ENCODE measurements at places on chromosomes 7 and 10.

- no peak for DNase-seq
Observed at GRCh38 chr7:116561697-116562483, 37.1 kb downstream of the CAV1 start.

- DNase-seq: peak; percentile 47
Observed at GRCh38 chr10:132915411-132915810, 27.0 kb downstream of the CFAP46 start.

GRCh38 chr7:158991824-158992621 lies 135.7 kb downstream of the DYNC2I1 start:
- DNase-seq: no peak

DNA sequence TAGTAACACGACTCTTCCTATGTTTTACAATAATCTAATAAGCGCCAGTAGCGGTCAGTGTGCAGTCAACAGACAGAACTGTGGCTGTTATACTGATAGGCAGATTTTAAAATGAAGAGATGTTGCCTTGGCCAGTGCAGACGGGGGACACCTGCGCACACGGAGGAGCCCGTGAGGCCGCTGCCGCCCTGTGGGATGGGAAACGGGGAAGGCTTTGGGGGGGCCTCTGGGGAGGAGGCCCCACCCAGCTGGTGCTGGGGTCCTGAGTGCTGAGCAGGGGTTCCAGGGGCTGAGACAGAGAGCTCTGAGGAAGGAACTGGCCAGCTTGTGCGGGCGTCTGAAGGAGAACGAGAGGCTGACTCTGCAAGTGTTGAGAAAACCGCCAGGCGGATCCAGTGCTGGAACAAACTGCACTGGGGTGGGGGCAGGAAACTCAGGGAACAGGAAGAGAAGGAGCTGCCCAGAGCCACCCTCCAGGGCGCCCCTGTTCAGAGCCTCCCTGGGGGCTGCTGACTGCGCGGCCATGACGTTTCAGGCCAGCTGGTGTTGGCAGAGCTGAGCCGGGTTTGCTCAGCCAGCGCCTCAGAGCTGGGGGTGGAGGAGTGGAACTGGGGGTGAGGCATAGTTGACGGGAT lies 426.4 kb downstream of the TCERG1L start:
- DNase-seq: no peak

- no peak for DNase-seq
Observed at GRCh38 chr10:95559471-95559870, 1.7 kb downstream of the SORBS1 start.

DNA sequence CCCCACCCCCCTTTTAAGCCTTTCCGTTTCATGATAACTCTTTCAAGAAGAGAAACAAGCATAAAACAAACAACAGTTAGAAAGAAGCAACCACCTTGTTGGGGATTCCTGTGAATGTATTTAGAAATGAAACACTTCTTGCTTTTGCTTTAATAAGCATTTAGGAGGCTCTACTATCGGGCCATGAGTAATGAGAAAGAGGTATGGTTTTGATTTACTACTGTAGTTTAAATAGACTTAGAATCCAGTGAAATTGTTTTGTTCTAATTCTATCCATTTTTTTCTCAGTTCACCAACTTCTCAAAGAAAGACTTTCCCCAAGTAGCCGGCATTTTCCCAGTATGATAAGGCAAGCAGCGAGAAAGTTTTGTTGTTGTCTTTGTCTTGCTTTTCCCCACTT lies 168.7 kb upstream of the HABP2 start:
- no peak for DNase-seq

DNA sequence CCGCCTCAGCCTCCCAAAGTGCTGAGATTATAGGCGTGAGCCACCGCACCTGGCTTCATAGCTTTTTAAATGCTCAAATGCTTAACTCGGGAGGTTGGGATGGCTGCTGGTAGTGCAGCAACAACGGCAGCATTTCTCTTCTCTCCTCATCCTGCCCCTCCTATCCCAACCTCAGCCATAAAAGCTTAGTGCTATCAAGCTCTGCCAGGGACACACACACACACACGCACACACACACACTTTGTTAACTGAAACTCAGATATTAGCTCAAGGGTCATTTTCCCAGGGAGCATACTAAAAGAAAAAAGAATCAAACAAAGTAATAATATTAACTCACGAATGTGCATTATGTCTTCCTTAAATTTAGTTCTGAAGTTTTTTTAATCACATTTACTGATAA lies 63.0 kb upstream of the HPS1 start:
- no peak for DNase-seq

GRCh38 chr7:124536156-124536762 lies 229.3 kb downstream of the GPR37 start:
- DNase-seq: no peak

GRCh38 chr10:100978901-100979195 lies 8.4 kb downstream of the MRPL43 start:
- DNase-seq: no peak

DNA sequence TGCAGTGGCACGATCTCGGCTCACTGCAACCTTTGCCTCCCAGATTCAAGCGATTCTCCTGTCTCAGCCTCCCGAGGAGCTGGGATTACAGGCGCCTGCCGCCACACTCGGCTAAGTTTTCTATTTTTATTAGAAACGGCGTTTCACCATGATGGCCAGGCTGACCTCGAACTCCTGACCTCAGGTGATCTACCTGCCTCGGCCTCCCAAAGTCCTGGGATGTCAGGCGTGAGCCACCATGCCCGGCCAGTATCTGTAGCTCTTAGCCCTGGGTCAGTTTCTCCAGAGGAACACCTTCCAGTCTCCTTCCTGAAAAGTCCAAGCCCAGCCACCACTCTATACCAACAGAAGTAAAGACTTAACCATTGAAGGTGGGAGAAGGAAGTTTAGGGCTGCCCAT lies 15.2 kb upstream of the ZKSCAN1 start:
- DNase-seq: no peak

DNA sequence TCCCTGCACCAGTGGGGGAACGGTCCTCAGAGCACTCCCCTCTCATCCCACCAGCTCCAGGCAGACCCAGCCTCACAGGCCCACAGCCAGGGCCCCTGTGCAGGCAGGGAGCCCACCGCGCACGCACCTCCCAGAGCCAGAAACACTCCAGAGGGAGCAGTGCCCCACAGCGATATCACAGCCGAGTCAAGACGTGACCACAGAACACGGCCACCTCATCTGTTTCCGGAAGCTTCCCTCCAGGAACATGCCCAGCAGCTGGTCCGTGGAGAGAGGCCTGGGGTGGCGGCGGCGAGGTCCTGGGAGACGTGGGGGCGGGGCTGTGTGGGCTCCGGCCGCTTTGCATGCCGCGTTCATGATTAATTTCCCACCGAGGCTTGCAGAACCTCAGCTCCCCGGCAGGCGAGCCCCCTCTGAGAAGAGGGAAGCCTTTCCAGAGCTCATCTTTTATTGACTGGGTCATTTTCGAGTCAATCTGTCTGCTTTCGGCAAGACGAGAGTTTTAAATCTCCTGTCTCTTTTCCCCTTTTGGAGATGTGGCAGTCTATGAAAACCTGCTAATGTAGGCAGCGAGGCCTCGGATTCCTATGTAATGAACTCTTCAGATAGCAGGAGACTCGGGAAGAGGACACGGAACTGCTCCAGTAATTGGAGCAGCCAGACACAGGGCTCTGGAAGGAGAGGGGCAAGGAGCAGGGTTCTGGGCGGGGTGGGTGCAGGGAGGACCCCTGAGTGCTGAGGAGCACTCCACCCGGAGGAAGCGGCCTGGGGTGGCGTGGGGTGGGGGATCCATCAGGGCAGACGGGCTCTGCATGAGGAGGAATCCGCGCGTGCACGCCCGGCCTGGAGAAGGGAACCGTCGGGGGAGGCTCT lies 242.8 kb downstream of the ELFN1 start:
- DNase-seq: no peak

GRCh38 chr7:133854739-133855138 lies 272.4 kb upstream of the LRGUK start:
- no peak for DNase-seq

GRCh38 chr10:93368210-93368609 lies 113.9 kb downstream of the MYOF start:
- no peak for DNase-seq

DNA sequence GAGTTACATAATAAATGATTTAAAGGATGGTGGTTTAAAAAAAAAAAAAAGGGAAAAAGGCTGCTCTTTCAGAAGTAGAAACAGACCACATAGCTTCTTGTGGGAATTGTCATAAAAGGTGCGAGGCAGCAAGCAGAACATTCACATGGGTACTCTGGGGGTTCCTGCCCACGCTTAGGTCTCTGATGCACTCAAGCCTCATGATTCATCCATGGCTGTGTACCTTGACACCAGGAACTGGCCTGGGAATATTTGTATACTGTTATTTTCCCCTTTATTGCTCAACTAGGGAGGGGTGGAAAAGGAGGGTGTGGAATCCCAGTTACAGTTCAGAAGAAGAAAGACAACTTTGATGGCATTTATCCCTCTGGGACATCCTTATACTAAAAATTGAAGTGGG lies 4.0 kb downstream of the PON2 start:
- no peak for DNase-seq

GRCh38 chr7:140390466-140391190 lies 7.7 kb downstream of the SLC37A3 start:
- no peak for DNase-seq

DNA sequence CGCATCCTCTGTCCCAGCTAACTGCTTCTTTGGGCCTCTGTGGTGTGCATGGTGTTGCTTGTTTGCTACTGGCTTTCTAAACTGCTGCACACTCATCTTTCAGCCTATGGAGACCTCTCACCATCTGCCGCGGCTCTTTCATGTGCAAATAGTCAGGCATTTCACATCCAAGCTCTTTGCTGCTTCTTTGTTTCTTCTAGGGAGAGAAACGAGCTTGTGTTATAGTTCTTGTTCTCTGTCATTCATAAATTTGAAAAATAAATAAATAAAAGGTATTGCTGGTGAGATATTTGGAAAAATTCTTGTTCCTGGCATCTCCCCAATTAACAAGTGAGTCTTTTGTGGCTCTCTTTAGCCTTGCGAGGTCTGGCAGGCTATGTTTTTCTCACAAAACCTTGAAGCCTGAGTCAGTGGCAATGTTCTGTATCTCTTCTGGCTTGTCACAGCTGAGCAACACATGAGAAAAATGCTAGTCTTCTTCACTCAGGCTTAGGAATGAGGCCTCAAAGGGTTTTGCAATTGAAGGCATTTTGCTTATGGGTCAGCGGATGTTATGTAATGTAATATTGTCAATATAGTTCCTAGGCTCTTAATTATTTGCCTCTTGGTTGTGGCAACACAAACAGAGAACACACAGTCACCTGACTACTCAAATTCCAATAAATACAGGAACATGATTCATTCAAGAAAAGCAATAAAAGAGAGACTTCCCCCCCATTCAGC lies 274.0 kb downstream of the FRMD4A start:
- no peak for DNase-seq

DNA sequence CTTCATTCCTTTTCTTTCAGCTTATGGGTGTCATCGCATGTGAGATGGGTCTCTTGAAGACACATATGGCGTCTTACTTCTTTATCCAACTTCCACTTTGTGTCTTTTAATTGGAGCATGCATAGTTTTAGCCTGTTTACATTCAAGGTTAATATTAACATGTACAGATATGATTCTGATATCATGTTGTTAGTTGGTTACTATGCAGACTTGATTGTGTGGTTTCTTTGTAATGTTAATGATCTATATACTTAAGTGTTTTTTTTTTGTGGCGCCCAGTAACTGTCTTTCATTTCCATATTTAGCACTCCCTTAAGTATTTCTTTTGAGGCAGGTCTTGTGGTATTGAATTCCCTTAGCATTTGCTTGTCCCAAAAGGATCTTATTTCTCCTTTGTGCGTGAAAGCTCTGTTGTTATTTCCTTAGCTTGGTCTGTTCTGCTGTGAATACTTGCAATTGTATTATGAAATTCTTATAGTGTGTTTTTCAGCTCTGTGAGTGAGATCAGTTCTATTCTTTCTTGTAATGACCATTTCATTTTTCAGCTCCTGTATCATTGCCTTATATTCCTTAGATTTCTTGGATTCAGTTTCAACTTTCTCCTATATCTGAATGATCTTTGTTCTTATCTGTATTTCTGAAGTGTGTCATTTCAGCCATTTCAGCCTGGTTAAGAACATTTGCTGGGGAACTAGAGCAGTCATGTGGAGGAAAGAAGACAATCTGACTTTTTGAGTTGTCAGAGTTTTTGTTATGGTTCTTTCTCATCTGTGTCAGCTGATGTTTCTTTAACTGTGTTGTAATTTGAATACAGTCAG lies 88.4 kb downstream of the ABCA13 start:
- no peak for DNase-seq

GRCh38 chr10:86732771-86733170 lies 23.6 kb upstream of the BMPR1A start:
- no peak for DNase-seq

DNA sequence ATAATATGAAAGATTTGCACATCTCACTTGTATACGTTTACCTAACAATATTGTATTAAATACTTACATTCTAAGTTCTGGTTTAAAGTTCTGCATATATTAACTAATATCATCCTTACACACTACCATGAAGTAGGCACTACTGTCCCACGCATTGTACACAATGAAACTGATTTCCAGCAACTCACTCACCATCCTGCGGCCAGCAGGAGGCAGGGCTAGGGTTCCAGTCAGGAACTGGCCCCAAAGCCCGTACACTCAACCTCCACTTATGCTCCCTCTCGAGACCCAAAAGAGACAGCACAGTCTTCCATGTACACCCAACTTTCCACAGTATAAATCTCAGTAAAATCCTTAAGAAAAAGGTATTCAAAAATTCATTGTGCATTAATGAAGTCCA lies 41.4 kb downstream of the GRID1 start:
- no peak for DNase-seq

DNA sequence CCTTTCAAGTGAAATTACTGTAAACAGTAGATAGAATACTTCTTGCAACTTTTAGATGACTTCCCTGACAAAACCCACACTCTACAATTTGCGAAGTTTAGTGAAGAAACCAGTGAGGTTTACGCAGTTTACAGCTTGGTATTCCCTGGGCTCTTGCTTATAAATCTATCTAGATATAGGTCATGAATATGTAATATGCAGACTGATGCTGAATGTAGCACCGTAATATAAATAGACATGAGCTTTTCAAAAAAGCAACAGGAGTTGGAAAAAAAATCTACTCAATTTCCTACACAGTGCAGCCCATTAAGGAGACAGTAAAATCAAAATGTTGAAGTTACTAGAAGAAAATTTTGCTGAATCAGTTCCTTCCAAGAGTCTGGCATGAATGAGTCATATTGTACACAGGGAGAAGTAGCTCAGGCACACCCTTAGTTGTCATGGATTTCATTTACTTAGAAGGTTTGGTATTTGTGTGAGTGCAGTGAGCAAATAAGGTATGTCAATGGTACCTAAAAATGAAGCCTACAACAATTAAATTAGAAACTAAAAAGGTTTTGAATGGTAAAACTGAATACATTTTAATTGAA lies 67.7 kb upstream of the NEUROD6 start:
- DNase-seq: no peak

- DNase-seq: no peak
Observed at GRCh38 chr7:16187131-16187530, 234.2 kb downstream of the CRPPA start.

GRCh38 chr7:20466543-20467021 lies 135.9 kb downstream of the ITGB8 start:
- no peak for DNase-seq

GRCh38 chr7:156918635-156919034 lies 25.7 kb upstream of the LMBR1 start:
- no peak for DNase-seq

- no peak for DNase-seq
Observed at GRCh38 chr10:25698638-25699037, 235.4 kb upstream of the MYO3A start.

Data from CD8-positive, alpha-beta memory T cell (primary cell).